ENCODE measurements at places on chromosomes 5 and 9.

DNA sequence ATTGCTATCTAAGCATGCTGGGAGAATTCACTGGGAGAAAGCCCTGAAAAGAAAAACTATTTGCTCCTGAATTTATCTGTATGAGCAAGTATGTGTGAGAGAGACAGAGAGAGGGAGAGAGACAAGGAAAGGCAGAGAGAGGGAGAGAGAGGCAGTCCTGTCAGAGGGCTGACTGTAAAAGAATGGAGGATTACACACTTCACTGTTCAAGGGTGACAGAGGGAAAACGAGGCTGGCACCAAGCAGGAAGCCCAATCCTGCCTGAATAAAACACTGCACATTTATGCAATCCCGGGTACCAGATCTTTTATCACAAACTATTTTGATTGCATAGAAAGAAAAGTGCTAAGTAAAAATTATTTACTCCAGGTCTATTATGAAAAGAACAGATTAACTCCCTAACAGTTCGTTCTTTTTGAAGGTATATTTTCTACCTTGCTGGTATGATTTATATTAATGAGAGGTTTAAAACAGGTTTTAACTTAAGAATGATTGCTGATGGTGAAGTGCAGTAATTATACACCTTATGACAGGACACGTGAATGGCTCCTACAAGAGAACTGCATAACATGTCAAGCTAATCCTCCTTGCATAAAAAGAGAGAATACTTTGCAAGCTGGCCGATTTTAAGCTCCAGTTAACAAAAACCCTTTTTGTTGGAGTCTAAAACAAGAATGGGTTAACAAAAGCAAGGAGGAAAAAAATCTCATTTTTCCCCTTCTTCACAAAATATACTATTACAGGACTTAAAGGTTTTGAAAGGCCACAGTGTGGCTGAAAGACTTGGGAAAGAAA lies 82.5 kb downstream of the NFIB start:
- no peak for DNase-seq

DNA sequence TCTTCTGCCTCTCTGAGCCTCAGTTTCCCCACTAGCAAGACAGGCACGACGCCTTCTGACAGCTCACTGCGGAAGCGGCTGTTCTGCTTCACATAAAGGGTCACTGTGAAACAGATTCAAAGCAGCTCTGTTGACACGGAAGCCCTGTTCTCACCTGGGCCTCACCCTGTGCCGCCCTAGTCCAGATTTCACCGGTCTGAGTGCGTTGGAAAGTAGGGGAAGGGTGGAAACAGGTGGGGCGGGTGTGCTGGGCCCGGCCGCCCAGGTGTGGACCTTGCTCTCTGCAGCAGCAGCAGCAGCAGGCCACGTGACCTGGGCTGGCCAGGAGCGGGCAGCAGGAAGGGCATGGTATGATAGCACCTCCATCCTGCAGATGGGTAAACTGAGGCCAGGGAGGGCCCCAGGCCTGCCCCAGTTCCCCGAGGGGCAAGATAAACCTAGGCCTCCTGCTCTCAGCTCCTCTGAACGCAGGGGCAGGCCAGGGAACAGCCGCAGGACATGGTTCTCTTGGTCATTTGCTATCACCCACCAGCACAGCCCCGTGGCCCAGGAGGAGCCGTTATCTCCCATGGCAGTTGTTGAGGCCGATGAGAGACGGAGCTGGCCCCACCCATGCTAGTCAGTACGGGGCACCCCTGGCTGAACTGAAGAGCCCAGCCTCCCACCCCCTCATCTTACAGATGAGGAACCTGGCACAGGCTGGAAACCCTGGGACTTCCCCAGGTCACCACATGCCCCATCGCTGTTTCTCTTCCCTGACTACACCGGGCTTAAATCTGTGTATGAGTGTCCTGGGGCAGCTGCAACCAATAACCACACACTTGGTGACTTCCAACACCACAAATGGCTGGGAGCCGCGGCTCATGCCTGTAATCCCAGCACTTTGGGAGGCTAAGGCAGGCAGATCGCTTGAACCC lies 12.1 kb downstream of the PTGES2 start:
- DNase-seq: no peak

DNA sequence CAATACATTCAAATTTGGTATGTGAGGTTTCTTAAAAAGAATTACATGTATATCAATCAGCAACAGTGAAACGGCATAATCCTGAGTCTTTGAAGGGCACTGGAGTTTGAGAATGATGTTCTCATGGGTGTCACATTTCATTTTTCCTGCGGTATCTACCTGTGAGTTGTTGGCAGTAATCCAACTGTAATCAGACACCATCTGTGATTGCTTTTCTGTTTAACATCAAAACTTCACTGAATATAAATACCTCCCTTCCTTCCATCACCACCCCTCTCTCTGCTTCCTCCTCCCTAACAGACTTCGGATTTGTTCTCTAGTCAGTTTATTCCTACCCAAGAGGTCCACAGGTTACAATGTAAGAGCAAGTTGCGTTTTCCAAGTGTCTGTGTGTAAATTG lies 275.2 kb upstream of the PCSK5 start:
- no peak for DNase-seq

- no peak for DNase-seq
Observed at GRCh38 chr5:148973455-148973854, 89.4 kb downstream of the SH3TC2 start.

DNA sequence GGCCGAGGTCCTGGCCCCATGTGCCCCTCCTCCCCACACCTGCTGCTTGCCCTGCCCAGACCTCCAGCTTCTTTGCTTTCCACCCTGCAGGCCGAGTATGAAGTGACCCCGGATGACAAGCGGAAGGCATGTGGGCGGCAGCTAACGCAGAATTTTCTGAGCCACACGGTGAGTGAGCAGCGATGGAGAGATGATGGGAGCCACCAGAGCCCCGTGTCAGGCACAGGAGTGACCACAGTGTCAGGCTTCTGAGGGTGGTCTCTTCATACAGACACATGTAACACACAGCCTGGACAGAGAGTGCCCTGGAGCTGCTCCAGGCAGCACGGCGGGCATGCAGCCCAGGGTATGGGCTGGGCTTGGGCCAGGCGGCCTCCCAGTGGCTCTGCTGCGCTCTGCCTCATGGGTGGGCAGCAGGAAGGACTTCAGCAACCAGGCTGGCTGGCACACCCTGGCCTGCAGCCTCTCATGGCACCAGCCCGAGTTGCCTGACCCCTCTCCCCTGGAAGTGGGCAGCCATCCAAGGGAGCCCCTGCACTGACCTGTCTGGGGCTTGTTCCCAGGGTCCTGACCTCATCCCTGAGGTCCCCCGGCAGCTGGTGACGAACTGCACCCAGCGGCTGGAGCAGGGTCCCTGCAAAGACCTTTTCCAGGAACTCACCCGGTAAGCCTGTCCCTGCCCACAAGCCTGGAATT lies 5.8 kb downstream of the GRK6 start:
- DNase-seq: no peak

DNA sequence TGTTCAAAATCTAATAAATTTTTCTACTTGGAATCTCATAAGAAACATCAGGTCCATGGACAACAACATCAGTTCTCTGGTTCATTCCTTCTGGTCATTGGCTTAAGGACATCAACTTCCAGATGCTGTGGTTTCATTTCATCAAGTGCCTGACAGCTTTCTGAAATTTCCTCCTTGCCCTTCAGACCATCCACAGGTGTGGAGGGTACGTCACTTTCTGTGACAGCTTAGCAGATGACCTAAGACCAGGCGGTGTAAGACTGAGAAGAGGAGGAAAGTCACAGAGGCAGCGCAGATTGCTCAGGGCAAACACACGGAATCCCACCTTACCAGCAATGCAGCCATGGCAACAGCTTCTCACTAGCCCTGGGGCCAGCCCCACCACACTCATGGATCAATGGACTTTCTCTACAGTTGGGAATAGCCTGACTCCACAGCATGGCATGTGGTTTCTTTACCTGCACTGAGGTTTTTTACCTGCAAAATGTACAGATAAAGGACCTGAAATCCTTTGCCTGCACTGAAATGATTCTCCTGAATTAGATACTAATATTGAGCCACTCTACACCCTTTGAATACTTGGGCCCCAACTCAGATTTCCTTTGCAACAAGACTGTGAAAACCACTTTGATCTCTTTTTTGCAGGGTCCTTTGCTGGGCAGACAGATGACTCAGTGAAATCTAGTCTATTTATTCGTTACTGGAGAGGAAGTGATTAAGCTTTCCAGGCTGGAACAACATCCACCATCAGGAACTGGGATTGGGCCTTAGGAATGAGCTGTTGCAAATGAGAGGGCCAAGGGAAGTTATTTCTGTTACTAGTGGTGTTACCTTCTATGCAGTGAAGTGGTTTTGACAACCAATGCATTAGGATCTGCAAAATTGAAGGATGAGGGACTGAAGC lies 26.9 kb downstream of the TICAM2 start:
- DNase-seq: no peak

GRCh38 chr9:16193066-16193465 lies 640.2 kb downstream of the CCDC171 start:
- DNase-seq: no peak

GRCh38 chr9:101038488-101038887 lies 10.0 kb downstream of the PLPPR1 start:
- no peak for DNase-seq

DNA sequence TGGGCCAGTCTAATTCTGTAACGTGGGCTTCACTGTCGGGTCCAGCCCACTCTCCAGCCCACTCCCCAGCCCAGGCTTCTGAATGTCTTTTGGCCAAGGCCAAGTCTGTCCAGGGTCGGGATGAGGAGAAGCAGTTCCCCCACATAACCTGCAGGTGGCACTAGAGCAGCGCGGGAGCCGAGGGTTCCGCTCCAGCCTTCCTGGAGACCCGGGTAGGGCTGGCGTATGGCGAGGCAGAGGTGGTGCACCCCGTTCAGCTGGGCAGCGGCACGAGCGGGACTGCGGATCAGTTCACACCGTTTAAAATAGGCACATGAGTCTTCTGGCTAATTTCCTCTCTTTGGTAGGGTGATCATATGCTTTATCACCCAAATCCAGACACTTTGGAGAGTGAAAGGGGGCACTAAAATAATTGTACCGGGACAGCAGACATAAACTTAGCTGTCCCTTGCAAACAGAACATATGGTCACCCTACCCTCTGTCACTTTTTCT lies 185.9 kb downstream of the MSX2 start:
- peak; percentile 34 for DNase-seq

- DNase-seq: no peak
Observed at GRCh38 chr5:143215690-143216089, 187.8 kb downstream of the NR3C1 start.

DNA sequence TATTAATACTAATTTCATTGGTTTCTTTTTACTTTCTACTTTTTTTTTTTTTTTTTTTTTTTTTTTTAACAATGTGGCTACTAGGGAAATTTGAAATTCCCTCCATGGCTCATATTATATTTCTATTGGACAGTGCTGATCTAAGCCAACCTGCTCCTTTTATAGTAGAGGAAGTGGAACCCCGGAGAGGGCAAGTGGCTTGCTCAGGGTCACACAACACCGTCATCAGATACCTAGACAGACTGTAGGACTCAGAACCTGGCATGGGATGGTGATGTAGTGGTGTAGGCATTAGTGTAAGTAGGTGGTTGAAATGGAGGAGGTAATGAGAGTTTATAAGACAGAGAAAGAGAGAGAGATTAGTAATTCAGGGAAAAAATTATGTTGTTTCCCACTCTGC lies 10.8 kb downstream of the ZNF618 start:
- DNase-seq: no peak

DNA sequence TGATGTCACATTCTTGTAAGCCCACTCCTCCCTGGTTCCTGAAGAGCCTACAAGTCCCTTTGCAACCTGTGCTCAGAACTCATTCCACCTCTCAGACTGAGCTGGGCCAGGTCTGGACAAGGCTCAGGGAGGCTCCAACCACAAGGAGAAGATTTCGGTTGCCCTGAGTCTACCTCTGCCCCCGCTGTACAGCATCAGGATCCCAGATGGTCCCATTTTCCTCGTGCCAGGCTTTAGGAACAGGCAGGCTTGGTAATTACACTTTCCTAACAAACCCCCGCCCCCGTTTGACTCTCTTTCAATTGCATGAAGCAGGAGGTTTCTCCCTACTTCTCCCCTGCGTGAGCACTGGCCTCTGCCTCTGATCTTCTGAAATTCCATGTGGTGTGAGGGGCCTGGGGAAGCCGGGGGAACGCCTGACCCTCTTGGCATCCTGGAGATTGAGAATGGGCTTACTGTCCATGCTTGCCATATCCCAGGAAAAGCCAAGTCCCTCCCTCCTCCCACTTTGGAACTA lies 86.9 kb upstream of the CTNNA1 start:
- DNase-seq: no peak
